COLO829 (cell line): ENCODE measurements at places on chromosomes 13 and 19.

DNA sequence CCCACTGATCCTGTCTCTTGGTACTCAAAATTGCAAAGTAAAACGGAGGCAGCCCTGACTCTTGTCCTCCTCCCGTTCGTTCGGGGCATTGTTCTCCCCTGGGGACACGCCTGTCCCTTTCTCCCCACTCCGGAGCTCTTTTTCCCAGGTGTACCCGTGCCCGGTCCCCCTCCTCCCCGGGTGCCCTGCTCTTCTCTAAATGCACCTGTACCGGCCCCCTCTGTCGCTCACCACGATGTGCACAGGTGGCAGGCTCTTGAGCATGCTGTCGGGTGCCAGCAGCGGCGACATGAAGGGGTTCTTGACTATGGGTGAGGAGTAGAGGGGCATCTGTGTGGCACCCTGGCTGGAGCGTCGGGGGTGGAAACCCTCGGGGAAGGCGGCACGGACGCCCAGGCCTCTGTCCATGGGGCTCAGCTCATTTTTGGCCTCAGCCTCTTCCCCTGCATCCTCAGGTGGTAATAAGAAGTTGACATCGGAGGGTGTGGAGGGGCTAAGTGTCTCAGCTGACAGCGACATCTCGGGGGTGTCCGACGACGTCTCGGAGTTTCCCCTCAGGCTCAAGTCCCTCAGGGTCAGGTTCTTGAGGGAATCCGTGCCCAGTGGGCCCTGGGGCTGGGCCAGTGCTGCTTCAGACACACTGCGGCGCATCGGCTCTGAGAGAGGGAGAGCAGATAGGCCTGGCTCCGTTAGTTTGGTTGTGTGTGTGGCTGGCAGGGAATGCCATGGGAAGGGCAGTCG is 12.4 kb upstream of the CNFN start:
- DNase-seq: no peak

GRCh38 chr19:7550987-7551761 is 15.7 kb downstream of the PNPLA6 start:
- DNase-seq: peak; percentile 44

- DNase-seq: no peak
Measured at GRCh38 chr19:13037161-13037560, 41.9 kb downstream of the NFIX start.

DNA sequence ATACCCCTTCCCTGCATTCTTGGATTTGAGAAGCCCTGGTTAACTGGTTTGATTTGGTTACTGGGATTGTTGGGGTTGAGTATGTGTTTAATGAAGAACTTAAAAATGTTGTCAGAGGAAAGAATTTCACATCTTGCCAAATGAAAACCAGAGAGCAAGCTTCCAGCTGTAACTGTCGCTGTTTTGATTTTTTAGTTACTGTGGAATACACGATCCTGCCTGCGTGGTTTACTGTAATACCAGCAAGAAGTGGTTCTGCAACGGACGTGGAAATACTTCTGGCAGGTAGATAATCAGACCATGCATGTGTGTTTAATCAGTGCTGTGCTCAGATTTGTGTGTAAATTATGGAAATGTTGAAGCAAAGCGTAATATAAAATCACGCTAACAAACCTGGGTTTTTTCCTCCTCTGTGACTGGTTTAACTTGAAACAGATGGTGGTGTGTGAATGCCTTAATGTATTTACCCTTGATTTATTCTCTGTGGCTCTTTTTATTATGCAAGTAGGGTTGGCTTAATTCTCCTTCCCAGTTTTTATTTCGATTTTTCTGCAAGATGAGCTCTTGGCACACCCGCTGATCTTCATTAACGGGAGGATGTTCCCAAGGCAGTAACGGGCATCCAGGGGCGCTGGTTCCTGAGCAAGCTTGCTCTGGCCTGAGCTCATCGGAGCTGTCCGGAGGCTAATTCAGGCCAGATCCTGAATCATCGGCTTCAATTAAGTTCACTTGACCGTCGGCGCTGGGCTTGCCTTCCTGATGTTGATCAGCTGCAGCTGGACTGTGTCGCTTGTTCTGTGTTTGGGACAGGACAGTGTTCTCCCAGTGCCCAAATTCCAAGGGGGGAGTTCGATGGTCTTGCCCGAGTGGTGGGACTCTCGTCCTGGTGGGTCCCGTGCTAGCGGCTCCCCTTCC is 16.0 kb downstream of the UPF1 start:
- DNase-seq: no peak

DNA sequence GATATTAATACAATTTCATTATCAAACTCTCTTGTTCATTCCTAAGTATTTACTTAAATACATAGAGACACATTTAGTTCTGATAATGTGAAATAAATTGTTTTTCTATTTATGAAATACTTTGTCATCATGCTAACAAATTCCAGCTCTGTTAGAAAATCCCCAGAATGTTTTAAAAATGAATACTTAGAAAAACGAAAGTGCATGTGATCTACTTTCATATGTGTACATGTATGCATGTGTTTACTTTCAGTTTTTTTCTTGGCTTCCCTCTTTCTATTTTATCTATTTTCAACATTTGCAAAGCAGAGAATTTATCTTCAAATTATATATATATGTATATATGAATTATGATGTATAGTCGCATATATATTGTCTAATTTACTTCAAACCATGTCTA is 1110.0 kb upstream of the PCDH20 start:
- DNase-seq: no peak

- DNase-seq: peak; percentile 66
Measured at GRCh38 chr19:33416307-33417215, 43.1 kb downstream of the CEBPG start.

DNA sequence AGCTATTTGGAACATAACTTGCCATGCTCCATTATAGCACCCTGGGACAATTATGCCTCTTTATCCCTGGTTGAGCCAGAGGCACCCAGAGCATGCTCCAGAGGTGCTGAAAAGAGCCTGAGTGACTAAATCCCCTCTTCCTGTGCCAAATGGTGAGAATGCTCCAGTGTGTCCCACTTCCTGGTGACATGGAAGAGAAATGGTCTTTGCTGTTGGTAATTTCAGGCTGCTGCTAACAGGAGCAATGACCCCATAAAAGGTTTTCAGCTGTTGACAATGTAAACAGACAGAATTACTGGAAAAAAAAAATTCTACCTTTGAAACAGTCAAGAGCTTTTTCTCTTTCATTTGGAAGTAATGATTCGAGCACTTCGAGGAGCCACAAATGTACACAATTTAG is 341.8 kb downstream of the FGF9 start:
- no peak for DNase-seq

- DNase-seq: no peak
Measured at GRCh38 chr19:31255831-31256592, 93.2 kb downstream of the TSHZ3 start.

DNA sequence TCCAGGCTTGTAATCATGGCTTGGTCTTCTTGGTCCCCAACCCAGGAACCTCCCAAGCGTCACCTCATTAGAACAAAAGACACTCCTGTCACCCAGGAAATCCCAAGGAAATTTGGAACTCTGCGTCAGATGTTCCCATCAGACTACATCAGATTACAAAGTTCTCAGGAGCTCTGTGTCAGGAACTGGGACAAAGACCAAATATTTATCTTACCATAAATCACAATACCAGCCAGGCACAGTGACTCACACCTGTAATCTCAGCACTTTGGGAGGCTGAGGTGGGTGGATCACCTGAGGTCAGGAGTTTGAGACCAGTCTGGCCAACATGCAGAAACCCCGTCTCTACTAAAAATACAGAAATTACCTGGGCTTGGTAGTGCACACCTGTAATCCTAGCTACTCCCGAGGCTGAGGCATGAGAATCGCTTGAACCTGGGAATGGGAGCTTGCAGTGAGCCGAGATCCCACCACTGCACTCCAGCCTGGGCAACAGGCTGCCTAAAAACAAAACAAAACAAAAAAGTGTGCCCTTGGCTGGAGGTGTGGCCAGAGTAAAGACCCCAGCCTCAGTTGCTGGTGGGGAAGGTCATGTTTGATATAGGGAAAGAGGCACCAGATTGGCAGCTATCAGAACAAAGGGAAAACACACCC is 16.7 kb upstream of the CCDC124 start:
- DNase-seq: no peak

GRCh38 chr13:51974482-51974881 is 36.8 kb downstream of the ATP7B start:
- no peak for DNase-seq

GRCh38 chr13:105445796-105446195 is 1089.7 kb downstream of the EFNB2 start:
- DNase-seq: no peak

- DNase-seq: no peak
Measured at GRCh38 chr19:3671680-3672574, 28.3 kb downstream of the PIP5K1C start.

GRCh38 chr19:6103217-6103644 is 7.1 kb downstream of the RFX2 start:
- no peak for DNase-seq

GRCh38 chr19:13139633-13140311 is 10.4 kb downstream of the STX10 start:
- DNase-seq: no peak

GRCh38 chr13:80029170-80029569 is 311.8 kb downstream of the SPRY2 start:
- no peak for DNase-seq

DNA sequence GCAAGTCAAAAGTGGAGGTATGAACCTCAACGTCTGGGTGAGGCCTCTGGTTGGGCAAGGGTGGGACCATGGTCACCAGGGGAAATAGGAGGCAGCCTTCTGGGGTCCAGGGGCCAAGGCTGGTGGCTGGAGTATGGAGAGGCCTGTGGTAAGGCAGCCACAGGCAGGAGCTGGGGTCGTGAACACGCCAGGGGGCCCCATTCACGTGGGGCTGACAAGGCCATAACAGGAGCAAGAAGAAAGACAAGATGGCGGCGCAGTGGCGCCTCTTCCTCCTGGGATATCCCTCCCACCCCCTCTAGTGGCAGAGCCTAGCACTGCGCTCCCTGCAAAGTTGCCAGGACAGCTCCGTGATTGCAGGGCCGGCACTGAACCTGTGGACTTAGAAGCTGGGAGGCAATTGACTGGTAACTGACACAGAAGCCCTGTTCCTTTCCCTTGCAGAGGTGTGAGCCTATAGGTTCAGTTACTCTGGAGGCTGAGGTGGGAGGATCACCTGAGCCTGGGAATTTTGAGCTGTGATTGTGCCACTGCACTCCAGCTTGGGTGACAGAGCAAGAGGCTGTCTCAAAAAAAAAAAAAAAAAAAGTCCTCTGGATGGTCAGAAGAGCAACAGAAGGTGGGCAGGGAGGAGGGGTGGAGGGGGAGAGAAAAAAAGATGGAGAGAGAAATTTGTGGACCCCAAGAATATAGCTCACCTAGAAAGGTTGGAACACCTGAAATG is 19.7 kb upstream of the EDDM13 start:
- peak; percentile 78 for DNase-seq

DNA sequence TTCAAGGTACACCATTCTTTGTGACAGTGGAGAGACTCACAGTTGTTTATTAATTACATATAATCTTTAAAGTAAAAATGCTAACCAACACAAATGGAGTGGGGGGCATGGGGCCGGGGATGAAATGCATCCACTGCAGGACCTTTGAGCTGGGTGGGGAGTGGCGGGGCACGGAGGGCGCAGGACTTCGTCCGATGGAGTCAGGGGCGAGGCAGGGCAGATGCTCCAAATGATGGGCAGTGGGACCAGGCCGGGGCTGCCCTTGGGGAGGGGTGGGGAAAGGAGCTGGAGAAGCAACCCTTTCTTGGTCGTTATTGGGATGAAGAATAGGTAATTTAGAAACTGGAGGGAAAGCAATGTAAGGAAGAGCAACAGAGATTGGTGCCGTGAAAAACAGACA is 220.0 kb downstream of the TEX29 start:
- DNase-seq: no peak
